ENCODE measurements at places on chromosomes 2 and 18.

DNA sequence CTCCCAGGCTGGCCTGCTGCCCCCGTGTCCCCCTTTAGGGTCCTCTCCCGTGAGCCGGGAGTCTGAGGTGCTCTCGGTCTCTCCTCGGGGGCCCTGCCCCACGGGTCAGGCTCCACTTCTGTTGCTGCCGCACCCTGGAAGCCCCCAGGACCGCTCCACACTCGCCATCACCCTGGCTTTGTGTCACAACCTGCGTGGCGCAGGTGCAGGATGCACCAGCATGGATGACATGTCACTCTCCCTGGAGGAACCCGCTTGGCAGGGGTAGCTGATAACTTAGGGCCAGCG lies 10.8 kb upstream of the ARHGEF4 start:
- DNase-seq = no peak

GRCh38 chr2:209473930-209474419 lies 50.1 kb downstream of the MAP2 start:
- DNase-seq = peak; percentile 77

DNA sequence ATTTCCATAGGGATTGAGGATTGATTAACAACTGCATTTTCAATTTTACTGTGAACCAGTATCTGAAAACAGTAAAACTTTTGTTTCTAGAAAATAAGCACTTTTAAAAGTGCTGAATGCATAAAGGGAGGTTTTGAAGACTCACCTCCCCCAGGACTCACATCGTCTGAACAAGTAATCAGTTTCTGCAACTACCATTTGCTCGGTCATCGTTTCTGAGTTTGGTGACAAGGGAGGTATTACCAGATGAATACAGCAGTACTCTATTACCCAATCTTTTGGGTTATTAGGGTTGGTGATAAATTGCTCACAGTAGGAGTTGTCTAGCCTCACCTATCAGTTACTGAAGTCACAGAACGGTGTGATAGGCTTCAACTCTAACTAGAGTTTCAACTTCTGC lies 234.5 kb upstream of the FN1 start:
- DNase-seq = no peak

DNA sequence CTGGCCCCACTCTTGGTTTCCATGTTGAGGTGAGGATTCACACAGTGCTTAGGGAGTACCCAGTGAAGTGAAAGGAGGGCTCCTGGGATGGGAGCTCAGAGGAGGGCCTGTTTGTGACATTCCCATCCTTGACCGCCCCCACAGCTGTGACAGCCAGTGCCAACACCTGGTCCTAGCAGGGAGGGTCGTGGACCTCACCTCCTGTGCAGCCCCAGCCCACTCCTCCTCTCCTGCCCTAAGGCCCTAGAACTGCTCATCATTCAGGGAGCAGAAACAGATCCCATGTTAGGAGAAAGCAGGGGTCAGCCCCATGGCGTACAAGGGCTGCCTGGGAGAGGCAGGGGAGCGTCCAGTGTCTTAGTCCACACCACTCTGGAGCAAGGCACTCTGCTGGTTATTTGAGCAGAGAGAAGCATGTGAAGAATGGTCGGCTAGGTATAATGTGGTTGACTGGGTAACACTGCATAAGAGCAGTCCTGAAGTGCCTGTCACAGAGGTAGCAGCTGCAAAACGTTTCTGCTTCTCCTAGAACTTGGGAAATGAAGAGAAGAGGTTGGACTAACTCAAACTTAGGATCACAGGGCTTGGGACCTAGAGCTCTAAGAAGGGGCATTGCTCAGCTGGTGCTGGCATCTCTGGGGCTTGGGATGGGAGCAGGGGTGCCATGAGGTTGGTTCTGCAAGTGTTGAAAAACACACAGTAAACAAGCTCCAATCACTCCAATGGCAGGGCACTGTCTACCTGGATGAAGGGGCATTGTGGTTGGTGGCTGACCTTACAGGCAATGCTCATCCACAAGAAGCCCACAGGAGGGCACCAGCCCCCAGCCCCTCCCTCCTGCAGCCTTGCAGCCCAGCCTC lies 55.6 kb downstream of the FAM168B start:
- DNase-seq = no peak

GRCh38 chr2:134181219-134181618 lies 72.7 kb upstream of the MGAT5 start:
- DNase-seq = no peak

DNA sequence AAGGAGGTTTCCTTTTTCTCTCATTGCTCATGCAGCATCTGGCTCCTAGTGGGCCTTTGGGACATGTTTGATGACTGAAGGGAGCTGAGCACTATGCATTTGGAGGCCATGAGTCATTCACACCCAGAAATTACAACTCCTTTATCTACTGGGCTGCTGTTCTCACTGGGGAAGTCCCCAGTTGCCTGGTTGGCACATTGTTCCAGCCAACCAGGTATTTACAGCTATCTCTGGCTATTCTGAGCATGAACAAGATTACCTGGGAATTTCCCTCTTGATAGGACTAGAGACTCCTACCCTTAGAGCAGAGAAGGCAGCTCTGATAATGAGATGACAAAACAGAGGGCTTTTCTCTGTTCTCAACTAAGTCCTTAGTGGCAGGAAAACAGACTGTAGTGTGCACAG lies 206.5 kb downstream of the SETBP1 start:
- DNase-seq = no peak

DNA sequence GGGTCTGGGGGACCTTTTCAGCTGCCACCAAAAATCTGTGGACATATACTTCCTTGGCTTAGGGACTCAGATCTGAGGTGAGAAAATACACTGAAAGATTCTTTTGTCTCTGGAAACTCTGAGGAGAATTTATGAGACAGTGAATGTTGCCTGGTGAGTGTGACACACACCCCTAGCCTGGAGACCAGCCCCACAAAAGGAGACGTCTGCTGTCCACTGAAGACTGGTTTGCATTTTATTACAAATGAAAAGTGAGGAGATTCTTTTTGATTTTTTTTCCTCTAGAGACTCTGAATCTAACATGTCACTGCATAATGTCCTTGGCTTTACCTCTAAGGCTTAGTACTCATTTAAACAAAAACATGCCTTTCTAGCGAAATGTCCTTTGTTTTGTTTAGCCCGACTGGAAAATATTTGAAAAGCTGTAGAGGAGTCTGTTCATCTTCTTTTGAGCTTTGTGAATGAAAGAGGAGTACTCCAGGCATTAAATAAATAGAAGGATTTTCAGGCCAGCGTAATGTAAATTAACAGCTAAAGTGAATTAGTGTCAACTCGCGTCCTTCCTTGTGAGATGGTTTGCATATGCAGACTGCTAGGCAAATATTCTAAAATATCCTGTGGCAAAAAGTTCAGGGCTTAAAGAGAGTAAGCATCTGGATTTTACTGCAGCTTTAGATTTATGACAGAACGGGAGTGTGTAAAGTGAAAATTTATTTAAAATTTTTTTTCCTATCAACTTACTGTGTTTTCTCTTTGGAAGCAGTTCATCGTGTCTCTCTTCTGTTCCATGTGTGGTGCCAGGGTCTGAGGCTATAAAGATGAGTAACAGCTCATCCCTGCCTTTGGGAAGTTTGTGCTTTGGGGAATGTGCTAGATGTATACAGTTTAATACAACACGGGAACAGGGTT lies 125.4 kb downstream of the VWA3B start:
- DNase-seq = no peak

DNA sequence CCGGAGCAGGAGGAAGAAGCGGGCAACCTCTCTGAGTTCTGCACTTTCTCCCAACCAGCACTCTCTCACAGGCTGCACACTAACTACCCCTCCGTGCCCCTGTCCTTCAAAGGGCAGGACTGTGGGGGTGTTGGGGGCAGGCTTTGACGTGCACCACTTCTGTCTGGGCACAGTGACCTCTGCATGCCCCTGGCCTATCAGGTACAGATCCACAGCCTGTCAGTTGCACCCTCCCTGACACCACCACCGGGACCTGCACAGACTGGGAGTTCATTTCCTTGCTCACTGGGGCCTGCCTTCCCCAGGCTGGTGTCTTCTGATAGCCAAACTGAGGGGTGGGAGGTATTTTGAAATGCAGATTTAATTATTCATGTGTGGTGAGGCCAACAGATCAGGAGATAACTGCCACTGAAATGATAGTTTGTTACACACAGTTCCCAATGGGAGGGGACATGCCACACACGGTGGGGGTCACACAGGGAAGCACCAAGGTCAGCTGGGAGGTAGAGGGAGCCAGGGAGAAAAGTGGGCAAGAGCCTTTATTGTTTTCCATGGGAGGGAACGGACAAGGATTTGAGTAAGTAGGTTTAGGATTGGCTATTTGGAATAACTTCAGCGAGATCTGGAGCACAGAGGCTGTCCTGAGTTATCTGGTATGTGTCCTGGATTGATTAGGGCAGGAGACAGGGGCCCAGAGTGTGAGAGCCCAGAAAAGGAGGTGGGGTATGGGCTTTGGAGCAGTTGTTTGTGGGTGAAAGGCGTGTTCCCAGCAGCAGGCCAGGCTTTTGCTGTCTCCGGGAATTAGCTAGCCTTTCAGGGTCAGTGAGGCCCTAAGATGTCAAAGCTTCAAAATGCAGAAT lies 251.6 kb downstream of the AFF3 start:
- DNase-seq = no peak

DNA sequence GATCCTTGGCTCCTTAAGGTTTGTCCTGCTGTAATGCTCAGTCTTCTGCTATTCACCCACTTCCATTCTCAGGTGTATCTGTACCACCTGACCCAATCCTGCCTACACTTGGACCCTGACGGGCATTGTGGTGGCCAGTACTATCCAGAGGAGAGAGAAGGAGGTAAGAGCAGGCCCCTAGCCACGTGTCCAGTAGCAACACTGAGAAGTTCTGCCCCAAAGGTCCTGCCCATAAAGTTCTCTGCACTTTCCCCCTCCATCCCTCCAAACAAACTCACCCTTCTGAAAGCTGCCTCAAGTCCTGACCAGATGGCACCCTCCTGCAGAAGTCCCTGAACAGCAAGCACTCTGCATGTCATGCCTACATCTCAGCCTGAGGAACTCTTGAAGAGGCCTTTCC lies 18.3 kb downstream of the TTC32 start:
- no peak for DNase-seq

DNA sequence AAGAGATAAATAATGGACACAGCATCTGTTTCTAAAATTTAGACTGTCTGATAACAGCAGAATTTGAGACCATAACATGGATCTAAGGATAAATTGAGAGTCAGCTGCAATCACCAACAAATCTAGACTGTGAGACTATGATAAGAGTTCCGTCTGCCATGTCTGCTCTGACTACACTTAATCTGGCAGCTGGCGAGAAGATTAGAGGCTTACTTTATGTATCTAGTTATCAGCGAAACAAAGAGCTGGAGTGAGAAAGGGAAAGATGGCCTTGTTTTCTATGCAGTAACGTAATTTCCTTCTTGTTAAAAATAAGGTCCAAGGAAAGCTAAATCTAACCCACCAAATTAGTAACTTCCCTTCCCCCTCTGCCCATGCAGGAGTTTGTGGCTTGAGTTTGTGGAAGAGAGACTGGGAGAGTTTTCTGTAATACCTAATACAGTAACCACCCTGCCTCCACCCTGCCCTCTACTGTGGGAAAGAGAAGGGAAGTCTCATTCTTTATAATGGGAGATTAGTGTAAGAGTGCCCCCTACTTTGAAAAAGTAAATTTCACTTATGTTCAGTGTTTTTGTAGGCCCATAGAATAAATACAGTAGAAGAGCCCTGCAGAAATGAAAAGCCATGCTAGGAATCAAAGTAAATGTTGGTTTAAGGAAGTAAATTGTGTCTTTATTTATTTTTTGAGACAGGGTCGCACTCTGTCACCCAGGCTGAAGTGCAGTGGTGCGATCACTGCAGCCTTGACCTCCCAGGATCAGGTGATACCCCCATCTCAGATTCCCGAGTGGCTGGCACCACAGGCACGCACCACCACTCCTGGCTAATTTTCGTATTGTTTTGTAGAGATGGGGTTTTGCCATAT lies 27.5 kb downstream of the EML4 start:
- no peak for DNase-seq

- no peak for DNase-seq
Measured at GRCh38 chr2:190722835-190723234, 74.0 kb downstream of the NAB1 start.

GRCh38 chr18:23077493-23078256 lies 57.6 kb upstream of the CABLES1 start:
- DNase-seq = no peak

- no peak for DNase-seq
Measured at GRCh38 chr2:203683932-203684556, 22.4 kb upstream of the CD28 start.

- DNase-seq = no peak
Measured at GRCh38 chr2:120037995-120038541, 25.2 kb downstream of the EPB41L5 start.
